ENCODE measurements at places on chromosomes 7 and 10.

- no peak for DNase-seq
Observed at GRCh38 chr7:110386913-110387312, 704.0 kb upstream of the LRRN3 start.

GRCh38 chr7:137994216-137994615 lies 7.7 kb downstream of the CREB3L2 start:
- DNase-seq = no peak

DNA sequence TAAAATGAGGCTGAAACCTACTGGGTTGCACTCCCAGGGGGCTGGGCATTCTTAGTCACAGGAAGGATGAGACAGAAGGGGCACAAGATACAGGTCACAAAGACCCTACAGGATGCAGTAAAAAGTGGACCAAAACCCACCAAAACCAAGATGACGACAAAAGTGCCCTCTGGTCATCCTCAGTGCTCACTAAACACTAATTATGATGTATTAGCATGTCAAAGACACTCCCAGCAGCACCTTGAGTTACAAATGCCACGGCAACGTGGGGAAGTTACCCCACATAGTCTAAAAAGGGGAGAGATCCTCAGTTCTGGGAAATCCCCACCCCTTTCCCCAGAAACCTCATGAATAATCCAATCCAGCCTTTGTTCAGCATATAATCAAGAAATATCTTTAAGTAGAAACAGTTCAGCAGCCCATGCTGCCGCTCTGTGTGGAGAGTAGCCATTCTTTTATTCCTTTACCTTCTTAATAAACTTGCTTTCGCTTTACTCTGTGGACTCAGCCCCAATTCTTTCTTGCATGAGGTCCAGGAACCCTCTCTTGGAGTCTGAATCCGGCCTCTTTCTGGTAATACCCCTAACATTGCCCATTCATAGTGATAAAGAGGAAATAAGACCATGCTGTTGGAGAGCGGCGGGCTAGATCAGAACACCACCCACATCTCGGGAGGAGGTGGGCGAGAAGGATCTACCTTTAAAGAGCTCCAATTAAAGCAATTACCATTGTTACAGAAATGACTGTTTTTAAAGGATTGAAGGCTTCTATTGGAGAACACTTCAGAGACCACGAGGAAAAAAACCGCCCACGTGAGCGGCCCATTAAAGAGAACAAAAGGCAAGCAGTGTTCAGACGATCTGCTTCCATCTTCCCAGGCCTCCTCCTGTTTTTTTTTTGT lies 170.9 kb downstream of the USP6NL start:
- DNase-seq = no peak

DNA sequence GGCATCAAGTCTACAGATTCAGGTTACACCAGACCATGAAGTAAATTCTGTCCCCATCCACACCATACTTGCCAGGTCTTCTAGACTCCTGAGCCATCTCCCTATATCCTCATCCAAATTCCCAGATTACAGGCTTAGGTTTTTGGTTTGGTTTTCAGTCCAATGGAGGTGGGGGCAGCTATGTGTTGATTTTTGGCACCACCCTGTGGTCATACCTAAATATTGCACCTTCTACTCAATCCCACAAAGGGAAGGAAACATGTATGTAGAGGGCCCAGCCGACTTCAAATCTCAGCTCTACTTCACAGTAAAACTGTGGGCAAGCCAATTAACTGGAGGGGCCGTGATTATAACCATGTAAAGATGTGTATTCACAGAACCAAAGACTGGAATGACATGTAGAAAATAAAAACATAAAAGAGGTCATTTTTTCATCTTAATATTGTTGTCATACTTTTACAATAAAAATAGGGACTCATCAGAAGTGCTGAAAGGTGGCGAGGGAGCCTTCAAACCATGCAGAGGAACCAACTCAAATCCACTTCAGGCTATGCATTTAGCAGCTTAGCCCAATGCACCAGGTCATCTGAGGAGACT lies 19.8 kb downstream of the ERCC6 start:
- DNase-seq = peak; percentile 22

DNA sequence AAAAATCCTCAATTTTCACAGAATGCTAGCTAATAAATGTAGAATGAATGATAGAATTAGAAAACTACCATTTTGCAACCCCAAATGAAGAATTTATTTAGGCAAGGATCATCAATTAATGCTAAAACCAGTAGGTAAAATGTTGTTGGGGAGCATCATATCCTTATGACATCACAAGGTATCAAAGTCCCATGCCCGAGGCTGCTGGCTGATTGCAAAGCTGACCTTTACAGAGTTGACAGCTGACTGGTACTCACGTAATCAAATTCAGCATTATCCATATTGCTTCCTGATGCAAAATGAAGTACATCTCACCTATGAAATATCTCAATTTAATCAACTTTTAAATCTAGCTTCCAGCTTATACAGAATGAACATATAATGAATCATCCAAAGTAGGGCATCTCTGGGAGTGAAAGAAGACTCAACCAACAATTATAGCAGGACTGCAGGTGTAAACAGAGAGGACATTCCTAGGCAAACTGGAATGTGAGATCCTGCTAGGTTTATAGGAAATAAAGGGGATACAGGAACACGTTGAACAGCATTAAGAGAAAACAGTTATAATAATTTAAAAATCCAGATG lies 10.2 kb upstream of the BLNK start:
- DNase-seq = no peak

DNA sequence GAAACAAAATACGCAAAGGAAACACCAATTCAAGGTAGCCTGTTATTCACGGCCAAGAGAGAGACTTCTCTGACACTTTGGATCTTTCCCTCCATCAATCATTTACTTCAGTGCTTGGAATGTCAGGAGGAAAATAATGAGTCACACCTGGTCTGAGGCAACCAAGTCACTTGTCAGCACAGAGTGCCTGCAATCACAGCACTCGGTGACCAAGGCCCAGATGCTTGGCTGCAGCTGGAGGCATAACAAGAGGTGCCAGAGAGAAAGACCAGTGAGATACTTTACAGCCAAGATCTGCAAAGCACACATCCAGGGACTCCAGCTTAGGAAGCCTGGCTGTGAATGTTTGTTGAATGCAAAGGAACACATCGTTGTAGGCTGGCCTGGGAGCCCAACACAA lies 33.9 kb downstream of the ASB13 start:
- DNase-seq = peak; percentile 31

DNA sequence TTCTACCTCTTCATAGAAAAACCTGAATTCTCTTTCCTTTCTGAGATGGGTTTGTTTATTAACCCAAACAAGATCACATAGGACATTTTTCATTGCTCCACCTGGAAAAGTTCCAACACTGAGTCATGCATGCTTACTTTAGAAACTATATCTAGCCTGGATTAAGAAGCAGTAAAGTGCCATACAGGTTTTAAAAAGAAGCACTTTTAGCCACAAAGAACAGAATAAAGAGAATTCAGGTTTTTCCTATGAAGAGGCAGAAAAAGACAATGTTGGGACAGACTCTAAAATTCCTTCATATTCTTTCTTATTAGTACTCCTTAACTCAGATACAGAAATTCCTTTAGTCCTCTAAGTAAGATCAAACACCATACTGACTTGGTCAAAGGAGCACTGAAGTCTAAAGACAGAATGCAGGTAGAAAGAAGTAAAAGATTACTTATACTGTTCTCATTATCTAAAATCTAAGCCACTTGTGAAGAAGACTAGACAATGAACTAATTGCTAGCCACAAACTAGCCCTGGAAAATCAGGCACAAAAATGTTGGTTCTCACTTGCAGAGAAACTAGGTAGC lies 241.3 kb downstream of the ANK3 start:
- DNase-seq = no peak

- no peak for DNase-seq
Observed at GRCh38 chr7:100102950-100103840, 1.8 kb downstream of the AP4M1 start.

- DNase-seq = no peak
Observed at GRCh38 chr10:15793664-15794063, 66.6 kb downstream of the MINDY3 start.

GRCh38 chr7:106155027-106155426 lies 42.9 kb upstream of the SYPL1 start:
- no peak for DNase-seq

- no peak for DNase-seq
Observed at GRCh38 chr7:132286836-132287235, 289.4 kb downstream of the PLXNA4 start.

- DNase-seq = no peak
Observed at GRCh38 chr7:47342296-47343060, 239.4 kb downstream of the TNS3 start.

DNA sequence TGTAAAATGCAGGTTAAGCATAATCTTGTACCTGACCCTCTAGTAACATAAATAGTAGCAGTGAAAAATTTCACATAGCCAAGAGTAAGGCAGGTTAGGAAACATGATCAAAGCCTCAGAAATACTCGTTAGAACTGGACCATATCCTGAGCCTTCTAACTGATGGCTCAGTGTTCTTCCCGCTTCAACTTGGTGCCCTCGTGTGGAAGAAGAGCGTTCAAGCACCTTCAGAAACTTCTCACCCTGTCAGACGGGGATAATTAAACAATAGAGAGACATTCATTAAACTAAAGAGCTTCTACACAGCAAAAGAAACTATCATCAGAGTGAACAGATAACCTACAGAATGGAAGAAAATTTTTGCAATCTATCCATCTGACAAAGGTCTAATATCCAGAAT lies 124.5 kb downstream of the MYOF start:
- DNase-seq = peak; percentile 63

GRCh38 chr7:108138911-108139310 lies 8.8 kb upstream of the LAMB4 start:
- DNase-seq = no peak

DNA sequence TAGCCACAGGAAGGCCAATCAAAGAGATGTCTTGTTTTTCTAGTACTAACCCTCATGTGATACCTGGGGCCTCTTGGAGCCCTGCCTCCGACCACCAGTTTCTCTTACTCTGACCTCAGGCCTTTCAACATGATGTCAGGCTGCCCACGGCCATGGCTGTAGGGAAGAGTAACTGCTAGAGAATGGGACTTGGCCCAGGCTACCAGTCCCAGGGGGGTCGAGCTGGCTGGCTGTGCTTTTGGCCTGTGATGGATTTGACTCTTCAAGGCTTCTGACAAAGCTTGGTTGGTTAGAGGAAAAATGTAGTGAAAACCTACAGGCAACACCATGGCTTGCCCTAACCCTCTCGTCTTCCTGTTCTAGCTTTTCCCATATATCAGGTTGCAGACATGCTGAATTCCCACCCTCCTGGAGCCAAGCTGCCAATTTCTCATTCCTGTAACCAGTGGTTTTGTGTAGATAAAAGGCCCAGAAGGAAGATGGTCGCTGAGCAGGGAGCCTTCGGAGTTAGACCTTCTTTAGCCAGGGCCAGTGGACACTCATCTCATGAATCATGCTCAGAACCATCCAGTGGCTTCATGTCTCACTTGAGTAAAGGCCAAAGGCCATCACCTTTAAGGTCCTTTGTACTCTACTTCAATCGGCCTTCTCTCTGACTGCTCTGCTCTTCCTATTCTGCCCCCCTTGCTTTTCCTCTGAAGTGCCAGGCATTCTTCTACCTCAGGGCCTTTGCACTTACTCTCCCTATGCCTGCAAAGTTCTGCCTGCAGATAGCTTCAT lies 19.7 kb downstream of the SUFU start:
- no peak for DNase-seq

DNA sequence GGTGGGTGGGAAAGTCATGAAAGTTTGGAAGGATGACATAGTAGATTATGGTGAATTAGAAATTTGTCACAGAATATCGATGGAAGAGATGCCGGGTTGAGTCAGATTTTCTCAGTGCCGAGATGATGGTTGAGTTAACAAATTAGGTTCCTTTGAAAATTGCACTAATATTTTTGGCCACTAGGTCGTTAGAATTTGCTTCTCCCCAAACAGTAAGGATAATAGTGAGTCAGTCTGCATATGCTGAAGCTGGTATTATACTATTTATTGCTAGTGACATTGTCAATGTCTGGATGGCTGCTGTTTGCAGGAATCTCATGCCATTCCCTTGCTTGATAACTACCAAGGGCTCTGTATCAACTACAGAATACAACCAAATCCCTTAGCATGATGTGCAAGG lies 37.7 kb upstream of the MINDY3 start:
- no peak for DNase-seq

DNA sequence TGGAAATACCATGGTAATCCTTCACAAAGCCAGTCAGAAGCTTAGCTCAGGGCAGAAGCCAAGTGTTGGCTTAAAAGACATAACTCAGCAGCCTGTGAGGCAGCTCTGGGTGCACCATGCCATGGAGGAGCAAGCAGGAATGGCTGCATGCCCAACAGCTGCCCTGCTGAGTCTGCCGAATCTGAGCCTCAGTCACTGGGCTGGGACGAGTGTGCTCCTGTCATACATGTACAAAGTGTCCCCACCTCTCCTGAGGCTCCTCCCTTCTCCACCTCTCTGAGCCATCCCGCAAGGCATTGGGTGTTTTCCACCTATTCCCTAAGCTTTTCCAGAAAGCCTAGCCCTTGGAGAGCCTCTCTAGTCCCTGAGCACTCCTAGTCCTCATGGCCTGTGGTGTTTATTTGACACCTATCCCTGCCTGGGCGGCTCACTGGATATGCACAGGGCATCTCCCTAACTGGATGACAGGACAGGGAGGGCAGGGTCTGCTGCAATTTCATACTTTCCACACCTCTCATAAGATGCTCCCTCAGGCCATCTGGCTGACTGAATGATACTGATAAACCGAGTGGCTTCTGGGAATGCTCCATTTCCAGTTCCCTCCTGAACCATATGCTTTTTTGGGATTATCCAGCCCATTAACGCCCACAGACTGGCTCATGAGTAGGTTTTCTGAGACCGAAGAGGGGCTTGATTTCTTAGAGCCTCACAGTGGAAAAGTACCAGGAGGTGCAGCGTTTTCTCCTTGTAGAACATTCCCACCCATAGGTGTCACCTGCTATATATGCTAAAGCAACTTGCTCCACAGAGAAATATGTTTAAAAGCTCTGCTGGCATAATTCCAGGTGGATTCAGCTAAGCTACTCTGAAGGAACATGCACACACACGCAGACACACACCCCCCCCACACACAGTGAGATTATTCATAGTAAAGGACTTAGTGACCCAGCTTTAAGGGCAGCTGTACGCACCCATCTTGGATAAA lies 199.3 kb downstream of the SNX10 start:
- DNase-seq = peak; percentile 73

DNA sequence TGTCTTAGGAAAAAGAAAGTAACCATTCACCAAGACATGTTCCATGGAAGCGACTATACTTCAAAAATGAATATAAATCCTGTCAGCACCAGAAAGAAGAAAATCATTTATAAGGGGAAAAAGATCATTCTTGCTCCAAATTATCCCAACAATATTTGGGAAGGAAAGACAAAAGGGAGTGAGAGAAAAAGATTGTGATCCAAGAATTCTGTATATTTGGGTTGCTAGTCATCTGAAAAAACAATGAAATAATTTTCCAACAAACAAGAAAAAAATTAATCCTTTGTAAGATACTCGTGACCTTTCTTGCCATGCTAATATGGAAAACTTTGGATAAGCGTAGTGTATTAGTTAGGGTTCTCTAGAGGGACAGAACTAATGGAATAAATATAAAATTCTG lies 163.2 kb upstream of the ZNF32 start:
- DNase-seq = no peak

- no peak for DNase-seq
Observed at GRCh38 chr7:149827089-149827981, 10.8 kb upstream of the ZNF862 start.

GRCh38 chr10:32054094-32054493 lies 2.1 kb downstream of the KIF5B start:
- no peak for DNase-seq
